Activated CD8-positive, alpha-beta T cell treated with anti-CD3 and anti-CD28 coated beads for 36 hours (primary cell): ENCODE measurements at places on chromosomes 11 and 22. TPM values are rescaled to one million over a fixed set of nuclear protein-coding genes. Genes with fewer than 3 reads are reported as not detected.

Gene APOA4
- total RNA-seq = not detected

Gene DCDC1
- not detected for total RNA-seq

- no peak within 1 kb of the TSS for H3K4me3 ChIP-seq
- no peaks in the 10 kb centered on the region for H3K36me3 ChIP-seq
- H3K4me1 ChIP-seq = no peaks in the 10 kb centered on the region
- H3K27me3 ChIP-seq = peaks cover 2% of the 10 kb centered on the region
- H3K27ac ChIP-seq = no peak within 1 kb of the TSS
Observed at GRCh38 chr11:75717608-75718418, at the start of gene MOGAT2. Gene MOGAT2 (plus strand): TSS chr11:75717838. CDS start chr11:75717889, 51 bp downstream.

DNA sequence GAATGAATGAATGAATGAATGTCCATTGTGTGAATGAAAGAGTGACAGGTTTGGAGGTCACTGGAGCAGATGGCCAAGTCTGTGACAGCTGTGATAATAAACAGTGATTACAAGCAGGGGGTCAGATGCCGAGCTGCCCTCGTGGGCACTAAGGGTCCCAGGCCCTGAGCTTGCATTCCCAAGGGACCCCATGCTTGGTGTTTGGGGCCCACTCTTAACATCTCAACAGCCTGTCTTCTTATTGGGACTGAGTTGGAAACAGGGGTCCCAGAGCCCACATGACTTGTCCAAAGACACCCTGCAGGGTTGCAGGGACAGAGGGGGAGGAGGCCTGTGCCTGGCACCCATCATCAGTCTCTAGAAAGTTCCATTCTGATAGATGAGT, 12.0 kb upstream of the ANO1 start:
- H3K27ac ChIP-seq = no peak overlapping the region
- DNase-seq = no peak
- no peaks in the 10 kb centered on the region for H3K36me3 ChIP-seq
- H3K4me3 ChIP-seq = no peak overlapping the region

- H3K36me3 ChIP-seq = no peaks in the 10 kb centered on the region
- H3K4me3 ChIP-seq = no peak overlapping the region
- no peak overlapping the region for H3K27ac ChIP-seq
- DNase-seq = no peak
- peaks cover 27% of the 10 kb centered on the region for H3K4me1 ChIP-seq
Observed at GRCh38 chr11:2527621-2528291, 82.9 kb downstream of the KCNQ1 start.

DNA sequence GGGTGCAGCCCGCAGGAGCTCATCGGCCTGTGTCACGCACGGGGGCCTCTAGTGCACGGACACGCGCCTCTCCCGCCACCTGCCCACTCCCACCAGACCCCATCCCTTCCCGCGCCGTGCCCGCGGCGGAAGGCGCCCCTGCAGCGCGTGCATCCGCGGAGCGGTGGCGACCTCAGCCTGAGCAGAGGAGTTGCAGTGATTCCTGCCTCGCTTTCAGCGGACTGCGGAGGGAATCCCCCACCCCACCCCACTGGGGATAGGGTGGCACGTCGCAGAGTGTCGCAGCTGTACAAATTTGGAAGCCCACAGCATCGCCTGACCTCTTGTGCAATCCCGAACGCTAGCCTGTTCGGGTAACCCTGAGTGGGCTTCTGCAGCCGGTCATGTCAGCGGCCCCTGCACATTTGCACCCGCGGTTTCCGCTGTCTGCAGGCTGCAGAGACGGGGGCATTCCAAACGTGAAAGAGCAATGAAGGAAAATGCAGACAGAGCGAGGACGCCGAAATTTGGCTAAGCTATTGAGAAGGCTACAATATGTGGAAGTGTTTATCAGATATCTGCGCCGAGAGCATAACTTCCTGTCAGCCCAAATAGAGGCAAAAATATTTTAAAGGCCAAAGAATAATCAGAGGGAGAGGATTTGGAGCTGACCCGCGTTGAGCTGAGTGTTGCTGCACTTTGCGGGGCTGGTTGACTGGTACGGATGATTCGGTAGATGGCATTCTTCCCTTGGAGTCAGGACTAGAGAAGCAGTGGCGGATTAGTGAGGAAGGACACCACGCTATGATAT, 617 bp upstream of the ARHGAP20 start:
- DNase-seq = no peak
- H3K4me3 ChIP-seq = peak overlapping the region; percentile 45
- no peaks in the 10 kb centered on the region for H3K36me3 ChIP-seq
- no peak overlapping the region for H3K27ac ChIP-seq
- H3K27me3 ChIP-seq = peaks cover 57% of the 10 kb centered on the region

DNA sequence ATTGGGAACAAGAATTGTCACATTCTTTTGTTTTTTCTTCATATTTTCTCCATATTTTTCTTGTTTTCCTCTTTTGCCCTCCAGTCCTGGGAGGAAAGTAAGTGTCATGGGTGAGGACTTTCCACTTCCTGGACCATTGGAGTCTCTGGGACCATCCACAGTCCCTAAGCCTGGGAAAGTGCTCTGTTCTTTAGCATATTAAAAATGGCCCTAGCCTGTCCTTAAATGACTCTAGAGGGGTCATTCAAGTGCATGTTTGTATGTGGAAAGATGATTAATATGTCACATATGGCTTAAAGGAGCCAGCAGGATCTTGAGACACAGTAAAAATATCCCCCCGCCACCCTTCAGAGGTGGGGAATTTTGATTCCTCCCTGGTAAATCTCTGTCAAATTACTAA, 20.1 kb upstream of the SCGB1D1 start:
- H3K4me1 ChIP-seq = peaks cover 4% of the 10 kb centered on the region
- DNase-seq = no peak
- H3K27ac ChIP-seq = no peak overlapping the region

GRCh38 chr11:27698872-27699241, 1.4 kb downstream of the BDNF start:
- no peaks in the 10 kb centered on the region for H3K36me3 ChIP-seq
- H3K27ac ChIP-seq = no peak overlapping the region
- DNase-seq = peak; percentile 85
- peaks cover 22% of the 10 kb centered on the region for H3K4me1 ChIP-seq
- H3K27me3 ChIP-seq = peaks cover 66% of the 10 kb centered on the region
- peak overlapping the region; percentile 31 for H3K4me3 ChIP-seq

DNA sequence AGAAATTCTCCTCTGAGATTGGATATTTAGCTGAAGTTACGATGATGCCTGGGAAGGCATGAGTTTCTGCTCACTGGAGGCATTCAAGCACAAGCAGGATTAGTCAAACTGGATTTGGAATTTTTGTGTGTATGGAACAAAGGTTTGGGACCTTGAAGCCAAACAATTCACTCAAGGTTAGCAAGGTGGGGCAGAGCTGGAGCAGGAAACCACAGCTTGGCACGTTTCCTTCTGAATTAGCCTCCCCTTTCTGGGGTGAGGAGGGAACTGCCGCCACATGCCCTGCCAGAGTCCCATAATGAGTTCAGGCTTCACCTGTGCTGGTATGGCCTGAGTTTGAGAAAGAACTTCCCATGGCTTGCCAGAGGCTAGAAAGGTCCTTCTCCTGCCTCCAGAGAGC, 50.9 kb upstream of the RRAS2 start:
- H3K27ac ChIP-seq = no peak overlapping the region
- H3K4me3 ChIP-seq = no peak overlapping the region
- H3K4me1 ChIP-seq = peaks cover 40% of the 10 kb centered on the region
- H3K27me3 ChIP-seq = no peaks in the 10 kb centered on the region
- H3K36me3 ChIP-seq = no peaks in the 10 kb centered on the region

DNA sequence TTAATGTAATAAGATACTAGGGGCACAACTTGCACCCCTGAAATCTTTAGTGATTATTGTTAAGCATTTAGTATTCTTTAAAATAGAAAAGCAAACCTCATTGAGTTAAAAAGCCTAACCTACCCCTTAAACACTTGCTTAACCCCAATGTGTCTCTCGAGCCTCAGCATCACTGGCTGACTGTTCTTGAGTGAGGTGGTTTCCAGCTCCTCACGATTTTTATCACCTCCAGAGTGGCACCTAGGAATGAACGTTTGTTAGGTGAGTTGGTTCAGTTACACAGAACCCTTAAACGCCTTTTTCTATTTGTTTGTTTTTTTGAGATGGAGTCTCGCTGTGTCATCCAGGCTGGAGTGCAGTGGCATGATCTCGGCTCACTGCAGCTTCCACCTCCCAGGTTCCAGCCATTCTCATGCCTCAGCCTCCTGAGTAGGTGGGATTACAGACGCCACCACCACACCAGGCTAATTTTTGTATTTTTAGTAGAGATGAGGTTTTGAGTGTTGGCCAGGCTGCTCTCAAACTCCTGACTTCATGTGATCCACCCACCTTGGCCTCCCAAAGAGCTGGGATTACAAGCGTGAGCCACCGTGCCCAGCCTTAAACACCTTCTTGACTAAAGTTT, 13.7 kb downstream of the YWHAH start:
- DNase-seq = no peak
- peaks cover 46% of the 10 kb centered on the region for H3K36me3 ChIP-seq
- H3K4me3 ChIP-seq = no peak overlapping the region
- H3K27ac ChIP-seq = peak overlapping the region; percentile 14
- peaks cover 43% of the 10 kb centered on the region for H3K4me1 ChIP-seq
- H3K27me3 ChIP-seq = no peaks in the 10 kb centered on the region

DNA sequence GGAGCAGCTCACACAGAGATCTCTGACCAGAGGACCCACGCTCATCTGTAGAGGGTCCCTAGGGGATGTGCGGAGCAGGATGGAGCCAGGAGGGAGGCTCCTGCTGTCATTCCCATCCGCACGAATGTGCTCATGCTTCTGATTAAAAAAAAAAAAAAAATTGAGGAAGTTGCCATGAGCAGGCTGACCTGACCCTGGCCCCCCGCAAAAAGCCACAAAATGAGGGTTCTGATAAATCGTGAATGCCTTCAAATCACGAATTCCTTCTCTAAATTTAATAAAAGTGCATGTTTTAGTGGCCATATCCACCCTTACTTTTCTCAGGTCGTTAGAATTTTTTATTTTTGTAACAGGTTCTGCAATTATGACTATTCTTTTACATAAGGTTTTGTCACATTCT, 378.2 kb downstream of the OPCML start:
- H3K27ac ChIP-seq = no peak overlapping the region
- no peaks in the 10 kb centered on the region for H3K36me3 ChIP-seq
- no peak for DNase-seq
- no peak overlapping the region for H3K4me3 ChIP-seq
